ENCODE measurements at places on chromosomes 3 and 15. TPM values are rescaled to one million over a fixed set of nuclear protein-coding genes. Genes with fewer than 3 reads are reported as not detected.

DNA sequence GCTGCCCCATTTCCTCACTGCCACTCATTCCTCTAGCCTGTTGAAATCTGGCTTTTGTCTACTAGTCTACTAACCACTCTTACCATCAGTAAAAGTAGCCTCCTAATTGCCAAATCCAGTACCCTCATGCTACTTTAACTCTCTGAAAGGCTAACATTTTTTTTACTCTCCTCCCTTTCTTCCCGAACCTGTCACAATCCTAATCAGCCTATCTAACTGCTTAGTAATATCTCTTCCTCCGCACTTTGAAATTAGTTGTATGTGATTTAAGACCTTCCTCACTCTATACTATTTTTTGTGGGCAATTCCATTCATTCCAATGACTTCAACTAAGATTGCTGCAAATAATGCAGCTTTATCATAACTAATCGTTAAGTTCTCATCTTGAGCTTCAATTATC is 3.7 kb downstream of the SENP7 start:
- no peaks in the 10 kb centered on the region for H3K27me3 ChIP-seq
- no peak for DNase-seq
- no peaks in the 10 kb centered on the region for H3K36me3 ChIP-seq
- no peak overlapping the region for H3K4me3 ChIP-seq
- no peak overlapping the region for H3K27ac ChIP-seq

DNA sequence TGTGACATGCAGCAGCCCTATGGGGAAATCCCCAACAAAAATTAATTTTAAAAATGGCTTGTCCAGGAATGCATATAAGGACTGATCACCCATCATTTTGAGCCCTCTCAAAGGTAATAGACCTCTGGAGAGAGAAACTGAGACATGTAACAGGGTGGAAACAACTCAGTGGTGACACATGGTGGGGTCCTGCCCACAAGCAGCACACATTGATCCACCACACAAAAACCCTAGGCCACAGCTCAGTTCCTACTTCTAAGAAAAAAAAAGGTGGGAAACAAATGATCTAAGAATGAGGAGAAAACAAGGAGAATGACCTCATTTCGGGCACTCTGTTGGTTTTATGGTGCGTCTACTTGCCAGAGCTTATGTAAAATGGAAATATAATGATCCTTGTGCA is 1.9 kb upstream of the SLC41A3 start:
- H3K4me3 ChIP-seq, result no peak overlapping the region
- H3K36me3 ChIP-seq, result no peaks in the 10 kb centered on the region
- H3K27ac ChIP-seq, result no peak overlapping the region
- no peaks in the 10 kb centered on the region for H3K27me3 ChIP-seq
- no peak for DNase-seq
- no peaks in the 10 kb centered on the region for H3K4me1 ChIP-seq

DNA sequence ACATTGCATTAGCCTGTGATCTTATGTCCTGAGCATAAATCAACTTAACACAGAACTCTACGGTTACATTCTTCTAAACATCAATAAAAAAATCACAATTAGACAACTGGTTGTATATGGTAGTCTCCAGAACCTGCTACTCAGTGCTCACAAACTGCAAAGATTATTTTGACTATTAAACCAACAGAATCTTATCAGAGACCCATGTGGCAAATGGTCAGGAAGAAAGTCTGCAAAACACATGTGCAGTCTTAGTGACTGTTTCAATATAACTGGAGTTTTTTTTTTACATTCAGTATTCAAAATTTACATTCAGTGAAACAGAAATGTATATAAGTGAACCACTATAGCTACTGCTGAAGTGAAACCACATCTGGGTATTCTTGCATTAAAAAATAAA is 27.3 kb upstream of the PYGO1 start:
- H3K27me3 ChIP-seq, result no peaks in the 10 kb centered on the region
- no peak overlapping the region for H3K27ac ChIP-seq
- no peaks in the 10 kb centered on the region for H3K36me3 ChIP-seq
- no peak for DNase-seq
- no peaks in the 10 kb centered on the region for H3K4me1 ChIP-seq

LRRIQ4 gene
- not detected for total RNA-seq

Measured in aorta (tissue), 5 donors.